ENCODE measurements at places on chromosomes 4 and X.

DNA sequence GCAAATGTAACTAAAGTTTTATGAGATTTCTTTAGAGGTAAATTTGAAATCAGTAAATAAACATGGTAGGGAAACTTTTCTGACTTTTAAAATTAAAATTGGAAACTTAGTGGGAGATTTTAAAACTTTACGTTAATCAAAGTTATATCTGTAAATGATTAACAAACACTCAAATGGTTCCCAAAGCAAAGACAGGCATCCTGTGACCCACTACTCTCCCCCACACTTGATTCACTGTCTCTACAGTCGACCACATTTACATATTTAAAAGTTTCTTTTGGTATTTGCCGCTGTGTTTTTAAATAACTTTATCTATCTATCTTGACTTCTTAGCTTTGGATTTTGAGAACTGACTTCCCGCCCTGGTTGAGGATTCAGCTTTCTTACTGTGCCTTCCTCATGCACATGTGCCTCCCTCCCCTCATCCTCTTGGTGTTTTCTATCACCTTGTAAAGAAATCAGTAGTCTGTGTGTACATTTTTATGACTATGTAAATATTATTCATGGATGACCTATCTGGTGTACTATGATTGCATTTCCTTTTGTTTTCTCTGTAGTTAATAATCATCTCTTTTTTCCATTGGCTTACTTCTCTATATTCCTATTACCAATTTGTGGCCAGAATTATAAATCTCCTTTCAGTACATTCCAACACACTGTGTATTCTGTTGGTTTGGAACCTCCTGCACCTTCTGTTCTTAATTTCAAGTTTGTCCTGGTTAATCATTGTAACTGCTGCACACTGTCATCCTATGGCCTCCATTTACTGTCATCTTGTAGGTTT lies 72.6 kb downstream of the WWC2 start:
- DNase-seq, result no peak

- no peak for DNase-seq
Observed at GRCh38 chrX:69932323-69932722, 117.4 kb downstream of the AWAT2 start.

GRCh38 chr4:9762823-9763475 lies 18.5 kb upstream of the DRD5 start:
- no peak for DNase-seq

- DNase-seq, result no peak
Observed at GRCh38 chrX:21616386-21616785, 41.7 kb downstream of the KLHL34 start.

DNA sequence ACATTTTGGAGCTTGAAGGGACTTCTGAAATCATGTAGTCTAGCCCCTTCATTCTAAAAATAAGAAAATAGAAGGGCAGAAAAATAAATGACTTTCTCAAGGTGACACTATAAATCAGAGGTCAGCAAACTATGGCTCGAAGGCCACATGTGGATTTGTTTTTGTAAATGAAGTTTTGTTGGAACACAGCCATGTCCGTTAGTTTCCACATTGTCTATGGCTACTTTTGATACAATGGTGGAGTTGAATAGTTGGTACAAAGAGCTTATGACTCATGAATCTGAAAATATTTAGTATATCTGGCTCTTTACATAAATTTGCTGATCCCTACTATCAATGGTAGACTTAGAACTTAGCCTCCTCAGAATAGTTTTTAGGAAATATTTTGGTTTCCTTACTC lies 302.4 kb upstream of the PRPS2 start:
- no peak for DNase-seq

DNA sequence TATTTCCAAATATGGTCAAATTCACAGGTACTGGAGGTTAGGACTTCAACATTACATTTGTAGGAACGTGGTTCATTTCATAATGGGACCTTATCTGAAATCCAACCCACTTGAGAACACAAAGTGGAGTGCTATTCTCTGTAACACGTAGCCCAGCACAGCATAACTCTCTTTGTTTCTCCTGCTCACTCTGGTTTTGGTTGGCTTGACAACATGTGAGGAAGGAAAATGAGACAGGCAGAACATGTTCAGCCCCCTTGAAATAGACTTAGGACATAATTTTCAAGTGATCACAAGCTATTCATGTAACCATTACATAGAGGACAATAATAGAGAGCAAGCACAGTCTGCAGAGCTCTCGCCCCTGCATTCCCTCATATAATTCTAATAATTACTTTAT lies 115.1 kb upstream of the SMIM10 start:
- no peak for DNase-seq

- DNase-seq, result no peak
Observed at GRCh38 chr4:23412701-23413100, 477.1 kb downstream of the PPARGC1A start.

GRCh38 chr4:171594293-171594692 lies 218.9 kb upstream of the GALNTL6 start:
- no peak for DNase-seq

DNA sequence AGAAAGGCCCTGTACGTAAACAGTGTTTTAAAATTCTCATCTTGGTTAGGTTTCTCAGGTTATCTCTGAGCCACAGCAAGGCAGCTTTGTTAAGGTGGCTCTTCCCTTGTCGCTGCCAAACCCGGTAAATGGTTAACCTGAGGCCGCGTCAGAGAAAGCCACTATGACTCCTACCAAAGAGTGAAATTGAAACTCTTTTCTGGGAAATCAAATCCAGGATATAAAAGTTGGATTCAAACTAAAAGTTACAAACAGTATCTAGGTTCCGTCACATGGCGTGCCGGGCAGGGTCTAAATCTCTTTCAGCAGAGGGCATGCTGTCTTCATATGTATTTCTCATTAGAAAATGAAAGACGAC lies 433 bp downstream of the MMAA start:
- no peak for DNase-seq

- no peak for DNase-seq
Observed at GRCh38 chrX:44914532-44915198, 41.7 kb downstream of the KDM6A start.

- no peak for DNase-seq
Observed at GRCh38 chrX:148049441-148049840, 68.3 kb downstream of the FMR1NB start.

- DNase-seq, result no peak
Observed at GRCh38 chr4:115366390-115366789, 253.0 kb upstream of the NDST4 start.

DNA sequence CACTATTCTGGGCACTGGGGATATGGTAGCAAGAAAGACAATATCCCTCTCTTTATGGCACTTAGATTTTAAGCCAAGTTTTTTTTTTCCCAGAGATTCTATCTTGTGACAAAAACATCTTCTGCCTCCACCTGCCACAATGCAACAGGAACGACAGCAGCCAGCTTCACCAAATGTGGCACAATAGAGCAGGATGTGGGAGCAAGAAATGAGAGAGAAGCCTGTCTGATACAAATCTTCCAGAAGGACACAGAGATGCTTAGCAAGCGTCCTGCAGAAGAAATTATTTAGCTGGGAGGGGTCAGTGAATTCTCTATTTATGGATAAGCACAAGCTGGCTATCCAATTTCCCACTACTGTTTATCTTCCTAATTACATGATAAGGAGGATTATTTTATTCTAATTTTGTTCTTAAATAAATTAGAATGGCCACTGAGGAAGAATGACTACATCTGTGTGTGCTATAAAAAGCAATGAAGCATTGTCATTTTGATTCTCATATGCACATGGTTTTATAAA lies 27.1 kb upstream of the ZNF330 start:
- DNase-seq, result no peak

DNA sequence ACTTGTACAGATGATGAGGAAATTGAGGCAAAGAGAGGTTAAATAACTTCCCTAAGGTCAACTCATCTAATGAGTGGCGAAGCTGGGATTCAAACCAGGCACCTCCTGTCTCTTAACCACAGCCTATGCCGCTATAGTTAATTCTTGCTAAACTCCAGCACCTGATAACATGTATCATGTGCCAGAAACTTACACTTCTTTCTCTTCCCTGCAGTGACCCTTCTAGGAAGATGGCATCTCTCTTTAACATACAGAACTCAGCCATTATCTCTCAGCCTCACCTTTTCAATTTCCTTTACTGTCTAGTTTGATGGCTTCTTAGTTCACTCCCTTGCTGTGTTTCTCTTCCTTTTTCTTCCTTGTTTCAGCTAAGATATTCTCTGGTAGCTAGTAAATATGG lies 2.5 kb downstream of the VBP1 start:
- DNase-seq, result no peak

Measured in HS-5 (cell line).